Activated CD4-positive, alpha-beta T cell treated with anti-CD3 and anti-CD28 coated beads for 1 hour (primary cell): ENCODE measurements at places on chromosomes 1 and 21.

GRCh38 chr1:53595906-53596305 is 136.7 kb downstream of the DMRTB1 start:
- DNase-seq: no peak

DNA sequence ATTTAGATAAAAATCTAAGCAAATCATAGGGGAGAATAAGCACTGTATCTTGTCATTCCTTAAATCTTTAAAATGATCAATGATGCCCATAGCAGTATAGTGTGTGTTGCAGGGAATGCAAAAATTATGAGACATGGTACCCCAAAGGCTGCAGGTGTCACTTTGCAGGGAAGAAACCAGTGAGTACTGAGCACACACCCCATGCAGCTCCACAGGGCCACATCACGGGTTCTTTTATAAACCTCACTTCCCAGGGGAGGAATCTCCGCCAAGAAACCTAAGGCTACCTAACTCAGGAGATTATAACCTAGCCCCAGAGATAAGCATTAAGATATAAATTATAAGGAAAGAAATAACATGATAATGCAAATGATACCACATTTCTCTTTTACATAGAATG is 115.6 kb downstream of the APP start:
- no peak for DNase-seq

DNA sequence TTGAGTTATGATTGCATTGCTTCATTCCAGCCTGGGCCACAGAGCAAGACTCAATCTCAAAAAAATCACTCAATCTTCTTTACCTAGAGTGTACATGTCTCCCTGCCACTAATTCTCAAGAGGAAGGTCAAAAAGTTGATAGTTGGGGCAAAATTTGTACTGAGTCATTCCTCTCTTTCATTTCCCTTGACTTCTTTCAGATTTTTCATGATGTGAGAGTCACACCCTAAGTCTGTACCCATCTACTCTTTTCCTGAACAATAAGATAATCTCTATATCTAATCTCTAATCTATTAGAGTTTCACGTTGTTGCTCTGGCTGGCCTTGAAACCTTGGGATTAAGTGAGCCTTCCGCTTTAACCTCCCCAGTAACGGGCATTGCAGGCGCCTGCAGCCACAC is 1.1 kb upstream of the BRDT start:
- DNase-seq: no peak

- no peak for DNase-seq
Observed at GRCh38 chr21:45199201-45199600, 88.5 kb downstream of the POFUT2 start.

DNA sequence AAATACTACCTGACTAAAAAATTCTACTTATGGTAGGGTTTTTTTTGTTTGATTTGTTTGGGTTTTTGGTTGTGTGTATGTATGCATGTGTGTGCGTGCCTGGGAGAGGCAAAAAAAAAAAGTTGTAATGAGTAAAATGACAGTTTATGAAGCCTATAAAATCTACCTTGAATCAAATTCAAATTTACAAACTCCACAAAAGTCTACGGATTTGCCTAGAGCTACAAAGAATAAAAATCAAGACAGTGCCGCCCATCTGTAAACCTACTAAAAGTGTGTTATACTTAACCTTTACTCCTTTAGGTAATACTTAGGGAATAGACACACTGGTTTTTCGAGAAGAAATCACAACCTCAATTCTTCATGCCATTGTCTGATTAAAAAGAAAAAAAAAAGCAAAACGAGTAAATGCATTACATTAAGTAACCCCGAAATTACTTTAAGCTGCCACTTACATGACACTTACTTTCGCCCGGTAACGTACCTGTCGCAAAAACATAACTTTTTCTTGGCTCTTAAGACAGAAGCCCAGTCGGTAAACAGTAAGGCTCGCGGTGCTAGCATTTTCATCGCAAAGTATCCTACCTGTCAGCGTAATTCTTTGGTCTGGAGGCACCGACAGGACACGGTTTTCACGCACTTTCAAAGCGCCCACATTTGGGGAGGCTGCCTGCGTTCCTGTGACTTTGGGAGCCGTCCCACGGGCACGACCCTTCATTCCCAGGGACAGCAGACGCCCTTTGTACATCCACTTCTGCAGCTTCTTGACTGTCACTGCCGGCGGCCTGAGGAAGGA is 951 bp downstream of the SYDE2 start:
- DNase-seq: no peak

DNA sequence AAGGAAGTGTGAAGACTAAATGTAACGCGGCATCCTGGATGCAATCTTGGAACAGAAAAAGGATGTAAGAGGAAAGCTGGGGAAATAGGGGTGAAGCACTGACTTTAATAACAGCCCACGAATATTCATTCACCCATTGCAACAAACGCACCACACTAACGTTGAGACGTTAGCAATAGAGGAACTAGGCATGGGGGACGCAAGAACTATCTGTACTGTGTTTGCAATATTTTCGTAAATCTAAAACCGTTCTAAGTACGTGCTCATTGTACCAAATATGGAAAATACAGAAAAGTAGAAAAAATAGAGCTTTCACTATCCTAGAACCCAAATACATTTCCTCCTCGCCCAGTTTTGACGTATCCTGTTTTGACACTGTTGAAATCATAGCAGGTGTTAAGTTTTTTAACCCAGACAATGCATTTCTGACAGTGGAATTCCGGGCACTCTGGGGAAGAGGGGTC is 3.9 kb downstream of the LAPTM5 start:
- no peak for DNase-seq

DNA sequence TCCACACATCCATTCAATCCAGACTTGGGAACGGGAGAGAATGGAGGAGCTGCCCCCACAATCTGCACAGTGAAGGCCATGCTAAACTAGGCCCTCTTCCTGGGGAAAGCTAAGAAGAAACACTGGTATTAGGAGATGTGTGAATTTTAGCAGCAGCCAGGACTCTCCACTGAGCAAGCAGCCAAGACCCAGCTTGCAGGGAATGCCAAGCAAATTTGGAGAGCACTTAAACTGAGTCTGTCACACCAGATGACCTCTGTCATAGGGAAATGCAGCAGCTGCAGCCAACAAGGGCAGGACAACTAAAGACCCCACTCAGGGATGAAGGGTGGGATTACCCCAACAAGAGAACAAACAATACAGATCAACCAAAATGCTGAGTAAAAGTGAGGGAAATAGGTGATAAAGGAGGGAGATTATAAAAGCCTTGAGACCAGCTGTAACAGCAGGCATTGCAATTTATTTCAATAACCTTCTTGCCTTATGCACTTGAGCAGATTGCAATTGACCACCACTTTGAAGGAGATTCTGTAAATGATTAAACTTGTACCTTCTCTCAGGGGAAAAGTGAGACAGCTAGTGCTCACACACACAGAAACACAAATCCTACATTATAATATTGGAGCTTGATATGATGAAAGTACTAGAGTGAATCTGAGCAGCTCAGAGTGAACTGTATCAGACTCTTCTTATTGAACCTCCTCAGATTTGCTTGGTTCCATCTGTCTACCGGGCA is 2.5 kb upstream of the CLCA1 start:
- DNase-seq: no peak

GRCh38 chr1:5297180-5297885 is 642.9 kb downstream of the AJAP1 start:
- no peak for DNase-seq

- DNase-seq: no peak
Observed at GRCh38 chr1:108190686-108191416, 9.3 kb downstream of the SLC25A24 start.

- peak; percentile 58 for DNase-seq
Observed at GRCh38 chr1:227766015-227766634, 30.9 kb downstream of the SNAP47 start.

DNA sequence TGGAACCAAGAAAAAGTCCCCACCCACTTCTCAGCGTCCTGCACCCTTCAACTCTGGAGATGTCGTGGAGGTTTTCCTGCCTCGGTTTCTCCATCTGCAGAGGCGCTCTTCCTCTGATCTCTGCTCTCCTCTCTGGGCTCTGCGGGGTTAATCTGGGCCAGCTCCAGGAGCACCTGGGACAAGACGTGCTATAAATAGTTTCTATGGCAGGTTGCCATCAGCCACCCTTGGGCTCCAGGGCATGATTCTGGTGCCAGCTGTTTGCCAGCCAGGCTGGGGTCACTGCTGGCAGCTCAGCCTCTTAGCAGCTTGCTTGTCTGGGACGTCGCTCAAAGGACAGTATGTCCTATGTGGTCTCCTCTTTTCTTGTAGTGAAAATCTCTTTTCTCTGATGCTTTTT is 137.1 kb downstream of the ACTL8 start:
- no peak for DNase-seq

GRCh38 chr1:101257500-101258325 is 20.9 kb downstream of the S1PR1 start:
- no peak for DNase-seq

DNA sequence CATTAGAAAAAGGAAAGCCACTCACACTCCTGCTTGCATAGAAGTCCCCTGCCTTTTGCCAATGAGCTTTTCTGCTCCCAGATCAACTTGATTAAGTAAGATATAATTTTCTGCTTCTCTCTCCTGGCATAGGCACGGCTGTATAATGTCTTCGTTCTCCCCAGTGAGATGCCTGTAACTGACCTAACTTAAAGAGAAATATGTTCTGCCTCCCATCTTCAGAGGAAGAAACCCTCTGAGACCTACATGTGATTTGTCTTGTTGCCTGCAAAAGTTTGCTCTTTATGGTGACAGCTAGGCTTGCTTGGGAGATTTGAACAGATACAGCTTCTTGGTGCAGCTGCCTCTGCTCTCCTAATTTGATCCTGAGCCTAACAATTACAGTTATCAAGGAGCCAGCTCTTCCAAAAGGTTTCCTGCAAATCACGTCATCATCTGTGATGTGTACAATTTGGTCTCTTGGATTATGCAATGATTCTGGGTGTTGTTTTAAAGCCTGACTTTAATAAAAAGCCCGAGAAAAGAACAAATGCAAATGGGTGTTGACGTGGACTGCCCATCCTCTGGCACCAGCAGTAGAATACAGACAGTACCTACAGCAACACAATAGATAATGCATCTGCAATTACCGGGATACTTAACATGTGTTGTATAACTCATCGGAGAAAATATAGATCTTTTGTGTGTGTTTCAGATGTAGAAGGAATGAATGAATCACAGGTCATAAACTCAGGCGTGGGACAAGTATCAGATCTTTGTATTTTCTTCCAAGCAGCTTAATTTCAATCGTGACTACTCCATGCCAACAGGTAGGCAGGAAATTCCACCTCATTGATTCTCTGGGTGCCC is 76.2 kb upstream of the KAZN start:
- no peak for DNase-seq

- DNase-seq: no peak
Observed at GRCh38 chr1:58149271-58149812, 397.2 kb downstream of the OMA1 start.

- DNase-seq: no peak
Observed at GRCh38 chr1:218751208-218751948, 406.2 kb downstream of the TGFB2 start.

DNA sequence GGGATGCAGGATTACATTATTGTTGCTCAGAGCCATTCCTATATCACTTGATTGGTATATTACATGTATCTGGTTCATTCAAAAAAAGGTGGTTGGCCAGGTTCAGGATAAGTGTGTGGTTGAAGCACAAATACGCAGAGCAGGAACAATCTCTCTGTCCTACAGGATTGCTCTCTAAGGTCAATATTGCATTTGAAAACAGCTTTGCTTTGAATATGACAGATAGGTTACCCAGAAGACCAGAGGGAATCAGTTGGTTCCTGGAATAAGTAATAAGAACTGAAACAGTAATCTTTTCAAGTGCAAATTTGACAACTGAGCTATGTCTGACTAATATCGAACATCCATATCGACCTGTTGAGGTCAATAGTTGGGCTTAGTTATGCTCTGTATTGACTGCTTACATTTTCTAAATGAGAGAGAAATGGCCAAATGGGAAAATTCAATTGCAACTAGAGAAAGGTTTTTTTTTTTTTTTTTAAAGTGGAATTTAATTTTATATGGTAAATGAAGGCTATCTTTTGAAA is 176.8 kb downstream of the ATP6V1G3 start:
- DNase-seq: no peak

DNA sequence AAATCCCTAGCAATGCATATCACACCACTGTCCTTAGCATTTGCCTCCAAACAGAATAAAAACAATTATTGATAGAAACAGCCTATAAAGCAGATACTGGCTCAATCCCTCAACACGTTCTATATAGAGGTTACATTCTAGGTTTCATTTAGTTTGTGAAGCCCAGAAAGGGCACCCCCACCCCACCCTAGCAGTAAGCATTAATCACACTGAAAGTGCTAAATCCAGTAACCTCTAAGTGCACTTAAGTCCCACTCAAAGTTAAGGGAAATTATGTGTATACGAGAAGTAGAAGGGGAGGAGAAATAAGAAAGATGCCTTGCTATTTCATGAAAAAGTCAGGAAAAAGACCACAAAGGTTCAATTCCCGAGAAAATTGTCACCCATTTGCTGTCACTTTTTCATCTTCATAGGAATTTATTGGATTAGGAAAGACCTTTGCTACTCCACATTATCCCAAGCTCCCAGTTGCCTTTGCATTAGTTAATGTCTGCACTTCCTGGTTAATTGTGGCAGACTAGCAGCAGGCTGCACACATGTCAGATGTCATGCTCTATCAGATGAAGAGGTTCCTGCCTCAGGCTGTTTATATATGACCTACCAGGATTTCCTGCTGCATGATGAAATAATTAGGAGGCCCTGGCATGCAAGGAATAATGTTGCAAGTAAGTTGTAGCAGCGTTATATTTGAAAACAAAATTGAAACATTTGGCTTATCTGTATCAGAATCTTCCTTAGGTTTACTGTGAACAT is 54.5 kb upstream of the LHX8 start:
- DNase-seq: no peak
